ENCODE measurements at places on chromosomes 3 and 15.
A peak's percentile ranks its signal among the peaks of the same experiment; 100 is the strongest.

DNA sequence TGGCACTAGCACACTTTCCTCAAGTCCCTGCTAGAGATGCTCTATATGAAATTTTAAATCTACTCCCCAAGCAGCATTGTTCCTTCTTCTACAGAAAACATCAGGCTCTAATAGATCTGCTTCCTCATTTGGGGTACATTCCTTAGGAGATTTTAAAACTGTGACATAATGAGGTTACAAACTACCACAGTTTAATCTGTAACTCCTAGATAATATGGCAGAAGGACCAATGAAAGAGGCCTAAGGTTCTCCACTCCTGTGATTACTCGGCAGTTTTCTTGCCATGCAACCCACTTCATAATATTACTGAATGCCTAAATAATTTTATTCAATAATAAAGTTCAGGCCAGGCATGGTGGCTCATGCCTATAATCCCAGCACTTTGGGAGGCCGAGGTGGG lies 16.1 kb downstream of the ZNF106 start:
- DNase-seq = no peak

DNA sequence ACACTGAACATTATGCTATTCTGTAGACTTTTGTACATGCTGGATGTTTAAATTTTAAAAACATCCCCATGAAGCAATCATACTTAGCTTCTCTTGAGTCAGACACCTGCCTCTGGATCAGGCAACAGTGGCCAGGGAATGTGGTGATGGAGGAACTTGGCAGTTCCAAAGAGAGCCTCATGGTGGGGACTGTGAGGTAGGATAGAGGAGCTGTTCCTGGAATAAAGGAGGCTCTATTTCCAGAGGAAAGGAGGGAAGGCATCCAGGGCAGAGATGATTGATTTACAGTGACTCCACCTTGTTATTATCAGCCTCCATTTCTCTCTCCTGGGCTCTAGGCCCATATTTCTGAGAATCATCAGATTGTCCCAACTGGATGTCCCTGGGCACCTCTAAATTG lies 35.0 kb upstream of the ABHD17C start:
- DNase-seq = no peak

- DNase-seq = no peak
Observed at GRCh38 chr3:63940389-63940757, 28.2 kb upstream of the SCAANT1 start.

- no peak for DNase-seq
Observed at GRCh38 chr3:36428445-36428844, 48.1 kb downstream of the STAC start.

- no peak for DNase-seq
Observed at GRCh38 chr3:139480585-139480984, 4.3 kb upstream of the RBP2 start.

GRCh38 chr3:72157748-72158638 lies 373.0 kb upstream of the PROK2 start:
- DNase-seq = no peak

- DNase-seq = peak; percentile 30
Observed at GRCh38 chr3:143897576-143898295, 49.5 kb upstream of the SLC9A9 start.

DNA sequence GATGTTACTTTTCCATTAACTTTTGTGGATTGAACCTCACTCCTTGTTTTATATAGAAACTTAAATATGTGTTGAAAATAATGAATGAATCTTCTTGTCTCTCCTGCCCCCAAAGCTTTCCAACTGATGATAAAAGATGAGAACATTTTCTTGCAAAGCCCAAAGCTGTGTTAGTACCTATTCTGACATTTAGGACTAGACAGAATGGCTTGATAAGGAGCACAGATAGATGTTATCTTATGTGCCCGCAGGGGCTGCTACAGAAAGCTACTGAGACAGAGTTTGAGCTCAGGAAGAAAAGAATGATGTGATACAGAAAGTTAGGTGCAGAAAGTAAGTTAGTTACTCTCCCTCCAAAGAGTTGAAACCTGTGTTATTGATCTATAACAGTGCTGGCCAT lies 109.4 kb upstream of the ATP11B start:
- no peak for DNase-seq

GRCh38 chr15:81098349-81098748 lies 35.7 kb upstream of the CFAP161 start:
- DNase-seq = no peak

GRCh38 chr15:40040293-40040635 lies 1.3 kb upstream of the SRP14 start:
- DNase-seq = no peak

Measured in activated CD4-positive, alpha-beta T cell treated with anti-CD3 and anti-CD28 coated beads, Interleukin-2, amount 10 ng/mL, durations not matched to agents 24 days and 14 days (primary cell).